CD4-positive, alpha-beta memory T cell (primary cell): ENCODE measurements at places on chromosomes 7 and 10.
A peak's percentile ranks its signal among the peaks of the same experiment; 100 is the strongest.

GRCh38 chr7:156397249-156397648 lies 243.3 kb upstream of the RNF32 start:
- no peak for DNase-seq

GRCh38 chr7:132394283-132395198 lies 181.7 kb downstream of the PLXNA4 start:
- DNase-seq, result peak; percentile 38

GRCh38 chr7:94178230-94178629 lies 174.1 kb upstream of the BET1 start:
- DNase-seq, result no peak

- DNase-seq, result no peak
Measured at GRCh38 chr7:2048531-2048930, 184.2 kb downstream of the MAD1L1 start.

DNA sequence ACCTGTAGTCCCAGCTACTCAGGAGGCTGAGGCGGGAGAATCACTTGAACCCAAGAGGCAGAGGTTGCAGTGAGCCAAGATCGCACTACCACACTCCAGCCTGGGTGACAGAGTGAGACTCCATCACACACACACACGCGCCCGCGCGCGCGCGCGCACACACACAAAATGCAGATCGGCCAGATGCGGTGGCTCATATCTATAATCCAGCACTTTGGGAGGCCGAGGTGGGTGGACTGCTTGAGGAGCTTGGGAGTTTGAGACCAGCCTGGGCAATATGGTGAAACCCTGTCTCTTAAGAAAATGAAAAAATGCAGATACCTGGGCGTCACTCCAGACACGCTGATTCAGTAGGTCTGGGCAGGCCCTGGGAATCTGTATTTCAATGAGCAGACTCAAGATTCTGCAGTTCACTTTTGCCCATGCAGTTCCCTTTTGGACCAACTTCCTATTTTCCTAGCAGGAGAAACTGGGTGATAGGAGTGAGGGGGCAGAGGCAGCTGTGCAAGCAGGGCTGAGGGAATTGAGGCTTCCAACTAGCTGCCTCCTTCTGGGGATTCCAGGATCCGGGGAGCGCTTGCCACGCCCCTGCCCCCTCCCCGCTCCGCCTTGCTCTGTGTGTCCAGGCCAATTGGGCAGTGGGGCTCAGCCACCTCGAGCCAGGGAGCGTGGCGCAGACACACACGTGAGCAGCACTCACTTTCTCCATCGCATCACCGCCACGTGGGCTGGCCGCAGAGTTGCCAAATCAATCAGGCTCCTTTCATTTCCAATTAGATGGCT lies 173.6 kb downstream of the SH3PXD2A start:
- no peak for DNase-seq
